Stimulated activated CD4-positive, alpha-beta T cell treated with anti-CD3 and anti-CD28 coated beads, TNF-alpha, amount 100 ng/mL, for 1 hour (primary cell): ENCODE measurements at places on chromosomes 3 and 15.

DNA sequence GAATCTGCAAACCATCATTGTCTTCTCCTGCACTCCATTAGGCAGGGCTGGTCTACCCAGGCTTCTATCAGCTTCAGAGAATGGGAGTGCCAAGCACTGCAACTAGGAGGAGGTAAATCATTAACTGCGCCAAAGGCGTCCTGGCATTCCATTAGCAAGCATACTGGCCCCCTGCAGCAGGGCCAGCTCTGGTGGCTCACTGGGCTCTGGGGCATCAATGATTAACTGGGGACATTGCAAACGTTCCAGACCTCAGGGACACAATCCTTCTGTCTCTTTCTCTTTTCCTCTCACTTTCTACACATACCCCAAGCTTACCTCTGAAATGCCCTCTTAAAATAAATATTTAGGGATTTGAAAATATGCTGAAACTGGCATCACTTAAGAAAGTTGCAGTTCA, 129.0 kb downstream of the MYLK start:
- DNase-seq, result no peak

DNA sequence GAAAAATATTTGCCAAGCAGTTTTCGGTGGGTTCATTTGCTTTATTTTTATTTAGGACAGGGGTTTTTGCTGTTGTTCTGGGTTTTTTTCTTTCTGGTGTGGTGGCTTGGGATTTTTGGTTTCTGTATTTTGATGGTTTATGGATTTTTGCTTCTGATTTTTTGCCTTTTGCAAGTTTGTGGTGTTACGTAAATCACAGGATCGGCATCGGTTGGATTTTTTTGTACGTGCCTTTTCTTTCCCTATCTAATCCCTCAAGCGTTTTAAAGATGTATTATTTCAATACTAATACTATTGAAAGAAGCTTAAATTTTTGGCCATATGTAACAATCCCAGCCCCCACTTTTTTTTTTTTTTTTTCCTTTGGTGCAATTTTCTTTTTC, 782 bp upstream of the BCL6 start:
- DNase-seq, result no peak

GRCh38 chr3:179272385-179272784, 21.5 kb upstream of the KCNMB3 start:
- DNase-seq, result no peak

GRCh38 chr15:85473455-85473854, 93.1 kb downstream of the AKAP13 start:
- DNase-seq, result no peak

- no peak for DNase-seq
Measured at GRCh38 chr3:195365371-195365770, 77.4 kb downstream of the ACAP2 start.

DNA sequence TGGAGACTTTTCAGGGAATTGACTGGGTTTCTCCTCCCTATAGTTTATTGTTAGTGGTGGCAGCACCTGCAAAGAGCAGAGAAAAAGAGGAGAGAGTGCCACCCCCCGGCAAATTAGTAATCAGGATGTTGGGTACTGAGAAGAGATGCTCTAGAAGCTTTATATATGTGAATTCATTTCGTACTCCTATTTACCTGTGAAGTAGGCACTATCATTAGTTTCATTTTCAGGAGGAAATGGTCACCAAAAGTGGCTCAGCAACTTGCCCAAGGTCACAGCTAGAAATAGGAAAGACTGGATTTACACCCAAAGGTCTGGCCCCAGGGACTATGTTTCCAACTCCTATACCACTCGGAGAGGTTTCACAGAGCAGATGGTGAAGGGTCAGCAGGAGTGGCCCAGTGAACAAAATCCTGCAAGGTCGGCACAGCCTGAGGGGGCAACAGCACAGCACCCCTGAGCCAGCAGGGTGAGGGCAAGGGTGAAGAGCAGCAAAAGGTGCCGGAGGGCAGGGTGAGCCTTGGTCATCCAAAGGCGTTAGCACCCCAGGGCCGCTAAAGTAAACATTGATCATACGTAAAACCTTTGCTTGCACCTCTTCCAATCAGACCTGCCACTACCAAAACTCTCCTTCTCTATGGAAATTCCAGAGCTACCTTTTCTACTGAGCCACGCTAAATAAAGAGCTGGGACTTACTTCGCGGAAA, 23.6 kb downstream of the VGLL4 start:
- DNase-seq, result no peak

- no peak for DNase-seq
Measured at GRCh38 chr3:38958026-38958720, 93.6 kb downstream of the SCN11A start.

GRCh38 chr15:90642464-90643300, 74.5 kb upstream of the BLM start:
- no peak for DNase-seq

- DNase-seq, result no peak
Measured at GRCh38 chr15:40917585-40917984, 11.6 kb upstream of the DLL4 start.

GRCh38 chr15:38755718-38756117, 191.1 kb upstream of the RASGRP1 start:
- DNase-seq, result no peak

GRCh38 chr15:80003171-80003570, 32.2 kb upstream of the BCL2A1 start:
- no peak for DNase-seq

GRCh38 chr3:181966393-181966792, 254.7 kb downstream of the SOX2 start:
- no peak for DNase-seq

GRCh38 chr3:58719684-58720083, 53.1 kb upstream of the FAM3D start:
- DNase-seq, result no peak

- no peak for DNase-seq
Measured at GRCh38 chr15:39728845-39729244, 53.8 kb downstream of the FSIP1 start.

DNA sequence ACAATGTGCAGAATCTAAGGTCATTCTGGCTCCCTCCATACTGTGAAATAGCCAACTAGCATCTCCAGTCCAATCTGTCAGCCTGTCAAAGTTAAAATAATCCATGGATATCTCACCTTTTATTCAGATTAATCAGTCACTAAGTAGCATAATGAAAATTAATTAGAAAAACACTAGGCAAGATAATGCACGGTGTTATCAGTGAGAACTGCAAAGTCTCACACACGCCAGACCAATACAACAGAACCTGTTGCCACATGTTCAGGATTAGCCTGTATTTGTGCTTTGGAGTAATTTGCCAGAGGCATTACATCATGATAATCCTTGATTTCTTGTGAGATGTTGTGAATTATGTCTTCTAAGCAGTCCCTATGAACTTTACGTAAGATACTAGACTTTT, 820.4 kb upstream of the ALCAM start:
- DNase-seq, result no peak

DNA sequence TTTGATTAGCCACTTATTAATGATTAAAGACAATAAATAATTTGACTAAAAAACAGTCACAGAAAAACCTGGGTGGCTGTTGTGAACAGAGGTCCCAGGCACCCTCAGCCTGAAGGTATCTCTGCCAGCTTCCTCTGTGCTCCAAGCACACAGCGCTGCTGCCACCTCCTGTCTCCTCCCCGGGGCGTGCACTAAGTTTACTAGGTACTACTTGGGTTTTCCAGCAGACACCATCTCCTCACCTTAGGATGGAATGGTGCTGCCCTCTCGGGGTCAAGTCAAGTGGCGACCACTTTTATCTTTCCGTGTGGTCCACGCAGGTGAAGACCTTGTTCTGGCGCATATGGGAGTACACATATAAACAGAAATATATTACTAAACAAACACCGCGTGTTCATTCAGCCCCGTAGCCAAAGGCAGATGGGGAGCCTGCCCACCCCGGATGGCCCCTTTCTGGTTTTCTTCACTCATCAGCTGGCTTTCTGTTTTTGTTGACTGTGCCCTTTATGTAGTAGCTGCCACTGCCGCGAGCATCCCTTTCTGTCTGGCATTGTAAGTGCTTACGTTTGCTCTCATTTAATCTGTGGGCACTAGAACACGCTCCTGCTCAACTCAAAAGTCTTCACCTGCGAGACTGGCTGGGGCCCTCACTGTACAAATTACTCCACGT, 128.0 kb downstream of the LRIG1 start:
- DNase-seq, result peak; percentile 16

GRCh38 chr3:65888196-65888595, 150.5 kb downstream of the MAGI1 start:
- DNase-seq, result no peak

DNA sequence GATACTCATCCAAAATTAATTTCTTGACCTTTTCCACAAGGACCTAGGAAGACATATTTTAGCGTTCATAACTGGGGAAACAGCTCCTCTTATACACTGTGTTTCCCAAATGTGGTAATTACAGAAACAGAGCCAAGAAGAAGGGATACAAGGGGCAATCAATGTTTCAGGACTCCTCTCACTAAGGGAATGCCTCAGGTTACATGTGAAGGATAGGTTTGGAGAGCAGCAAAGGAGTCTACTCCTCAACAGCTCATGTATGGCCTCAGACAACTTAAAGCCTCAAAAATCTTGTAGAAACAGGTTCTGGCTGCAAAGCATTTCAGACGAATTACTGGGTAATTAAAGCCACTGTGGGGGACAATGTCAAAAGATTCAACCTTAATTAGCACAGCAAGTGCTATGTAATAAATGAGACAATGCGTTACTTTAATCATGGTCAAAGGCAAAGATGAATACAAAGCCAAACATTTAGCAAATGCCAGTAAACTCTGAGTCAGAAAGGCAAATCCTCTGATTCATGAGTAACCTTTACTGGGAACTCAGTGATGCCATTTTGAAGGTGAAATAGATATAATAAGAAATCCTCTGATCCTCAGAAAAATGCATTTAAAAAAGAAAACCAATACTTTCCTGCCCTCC, 1111.2 kb downstream of the TUSC7 start:
- DNase-seq, result no peak

DNA sequence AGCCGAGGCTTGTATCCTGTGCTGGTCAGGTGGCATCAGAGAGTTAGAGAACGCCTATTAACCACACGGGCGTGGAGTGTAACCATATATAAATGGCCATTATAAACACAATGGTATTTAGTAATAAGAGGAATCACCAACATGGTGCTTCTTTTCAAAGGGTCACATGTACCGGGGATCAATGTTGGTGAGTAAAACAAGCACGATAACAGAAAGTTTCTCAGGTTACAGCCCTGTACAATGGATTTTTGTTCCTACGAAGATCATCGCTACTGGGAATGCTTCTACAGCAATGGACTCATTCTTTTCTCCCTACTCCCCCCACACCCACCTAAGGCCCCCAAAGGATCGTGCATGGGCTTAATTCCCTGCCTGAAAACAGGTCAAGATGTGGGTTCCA, 42.5 kb downstream of the MEIS2 start:
- no peak for DNase-seq

DNA sequence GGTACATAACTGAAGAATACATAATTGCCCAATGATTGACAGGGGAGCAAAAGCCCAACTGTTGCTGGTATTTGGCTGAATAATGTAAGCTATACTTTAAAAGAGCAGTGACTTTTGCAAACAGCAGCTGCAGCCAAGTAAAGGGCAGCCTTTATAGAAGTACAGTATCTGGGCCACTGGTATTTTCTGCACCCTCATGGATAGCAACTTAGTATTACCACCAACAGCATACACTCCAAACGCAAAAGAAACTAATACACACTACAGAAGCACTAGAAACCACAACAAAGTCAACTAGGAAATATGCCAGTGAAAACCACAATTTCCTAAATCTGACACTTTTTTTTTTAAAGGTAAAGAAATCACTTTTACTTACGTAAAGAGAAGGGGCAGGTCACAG, 206.1 kb downstream of the TIGIT start:
- no peak for DNase-seq

GRCh38 chr3:49930922-49931321, 1.3 kb upstream of the MON1A start:
- DNase-seq, result no peak

- no peak for DNase-seq
Measured at GRCh38 chr15:30062881-30063280, 19.9 kb upstream of the GOLGA8J start.

DNA sequence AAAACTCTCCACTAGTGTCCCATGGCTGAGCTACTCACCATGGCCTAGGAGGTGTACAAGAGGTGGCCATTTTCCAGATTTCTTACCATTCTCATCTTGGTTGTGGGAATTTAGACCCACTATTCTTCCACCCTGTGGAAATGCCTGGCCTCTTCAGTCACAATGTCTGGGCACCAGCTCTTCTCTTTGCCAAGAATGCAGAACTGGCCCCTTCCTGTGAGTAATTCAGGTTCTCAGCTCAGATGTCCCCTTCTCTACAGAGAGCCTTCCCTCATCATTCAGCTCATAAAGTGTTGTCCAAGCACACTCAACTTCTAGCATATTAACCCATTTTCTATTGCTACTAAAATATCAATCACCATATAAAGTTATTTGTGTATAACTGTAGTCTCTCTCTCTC, 575.5 kb upstream of the KCNMB2 start:
- no peak for DNase-seq

GRCh38 chr3:52281981-52282801, 3.7 kb upstream of the WDR82 start:
- no peak for DNase-seq

DNA sequence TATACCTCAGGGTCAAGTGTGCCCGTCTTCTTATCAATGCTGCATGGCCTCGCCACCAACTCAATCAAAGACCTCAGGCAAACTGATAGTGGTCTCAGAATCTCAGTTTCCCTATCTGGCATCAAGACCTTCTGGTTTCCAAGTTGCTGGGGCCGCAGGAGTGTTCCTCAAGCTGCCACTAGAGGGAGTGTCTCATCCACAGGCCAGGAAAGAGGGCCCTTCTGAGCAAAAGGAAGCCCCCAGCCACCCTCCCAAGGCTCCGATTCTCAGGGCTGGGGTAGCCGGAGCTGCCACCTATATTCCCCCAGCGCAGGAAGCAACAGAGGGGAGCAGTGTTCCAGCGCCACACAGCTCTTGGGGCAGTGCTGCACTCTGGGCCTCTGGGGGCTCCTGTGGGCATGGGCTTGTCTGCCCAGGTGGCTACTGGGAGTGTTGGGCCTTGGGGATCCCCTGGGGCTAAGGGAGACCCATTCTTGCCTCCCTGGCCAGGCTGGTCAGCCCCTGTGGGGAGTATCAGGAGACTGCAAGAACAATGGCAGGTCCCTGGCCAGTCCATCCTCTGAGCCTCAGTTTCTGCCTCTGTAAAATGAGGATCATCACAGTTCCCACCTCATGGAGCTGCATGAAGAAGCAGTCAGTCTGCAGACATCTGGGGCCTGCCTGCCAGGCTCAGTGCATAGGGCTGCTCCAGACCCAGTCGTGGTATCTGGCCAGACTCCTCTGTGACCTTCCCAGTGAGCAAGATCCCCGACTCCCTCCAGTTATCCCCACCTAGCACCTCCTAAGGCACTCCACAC, 23.4 kb upstream of the SEC13 start:
- DNase-seq, result no peak

DNA sequence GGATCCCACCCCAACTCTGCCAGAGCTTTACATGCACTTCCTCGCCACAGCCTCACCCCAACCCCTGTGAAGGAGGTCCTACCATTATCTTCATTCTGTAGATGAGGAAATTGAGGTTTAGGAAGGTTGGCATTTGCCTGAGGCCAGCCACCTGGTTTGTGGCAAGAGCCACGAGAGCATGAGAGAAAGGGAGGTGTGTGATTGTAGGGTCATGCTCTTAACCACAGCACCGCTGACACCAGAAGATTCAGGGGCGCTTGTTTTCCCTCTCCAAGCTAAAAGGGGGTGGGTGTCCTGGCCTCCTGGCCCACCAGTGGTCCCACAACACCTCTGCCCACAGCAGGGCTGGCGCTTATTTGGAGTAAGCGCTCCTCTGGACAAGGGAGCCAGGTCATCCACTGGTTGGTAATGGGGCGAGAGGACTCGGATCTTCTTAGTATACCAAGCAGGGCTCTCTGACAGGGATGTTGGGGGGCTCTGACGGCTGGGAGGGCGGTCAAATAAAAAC, 691 bp downstream of the RHCG start:
- DNase-seq, result no peak

GRCh38 chr3:66490214-66490613, 10.6 kb downstream of the LRIG1 start:
- no peak for DNase-seq
